ENCODE measurements at places on chromosomes 5 and 9. TPM values are rescaled to one million over a fixed set of nuclear protein-coding genes. Genes with fewer than 3 reads are reported as not detected.

GRCh38 chr5:103031607-103032006 lies 88.3 kb downstream of the GIN1 start:
- no peaks in the 10 kb centered on the region for H3K27me3 ChIP-seq
- no peak for DNase-seq
- H3K36me3 ChIP-seq, result no peaks in the 10 kb centered on the region
- no peak overlapping the region for H3K4me3 ChIP-seq

GRCh38 chr9:23492126-23493002 lies 333.7 kb downstream of the ELAVL2 start:
- no peak overlapping the region for H3K4me3 ChIP-seq
- DNase-seq, result peak; percentile 23
- no peaks in the 10 kb centered on the region for H3K27me3 ChIP-seq
- H3K27ac ChIP-seq, result no peak overlapping the region

The GHR gene
- total RNA-seq, result 9.6 TPM

The HSD17B3 gene
- not detected for total RNA-seq

The PCDHA8 gene
- not detected for total RNA-seq

The SARDH gene
- 3.1 TPM for total RNA-seq

Data from adrenal gland (tissue), 19 donors.